ENCODE measurements at places on chromosomes 4 and X.

GRCh38 chr4:86586626-86587380, 7.3 kb upstream of the PTPN13 start:
- DNase-seq: no peak

DNA sequence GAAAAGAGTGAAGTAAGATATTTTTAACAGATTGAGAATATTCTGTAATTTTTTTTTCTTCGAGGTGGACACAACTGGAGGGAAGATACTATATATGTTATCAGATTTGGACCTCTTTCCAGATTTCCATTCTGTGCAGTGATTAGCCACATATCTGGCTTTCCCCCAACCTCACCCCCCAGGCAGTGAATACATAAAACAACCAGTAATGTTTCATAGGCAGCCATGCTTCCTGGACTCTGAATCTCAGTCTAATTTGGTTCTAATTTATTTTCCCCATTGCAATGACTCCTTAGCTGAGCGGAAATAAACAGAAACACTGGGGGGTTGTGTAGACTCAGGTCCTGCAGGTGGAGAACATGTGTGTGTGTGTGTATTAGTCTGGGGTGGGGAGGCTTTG, 226.5 kb downstream of the FBXW7 start:
- no peak for DNase-seq

DNA sequence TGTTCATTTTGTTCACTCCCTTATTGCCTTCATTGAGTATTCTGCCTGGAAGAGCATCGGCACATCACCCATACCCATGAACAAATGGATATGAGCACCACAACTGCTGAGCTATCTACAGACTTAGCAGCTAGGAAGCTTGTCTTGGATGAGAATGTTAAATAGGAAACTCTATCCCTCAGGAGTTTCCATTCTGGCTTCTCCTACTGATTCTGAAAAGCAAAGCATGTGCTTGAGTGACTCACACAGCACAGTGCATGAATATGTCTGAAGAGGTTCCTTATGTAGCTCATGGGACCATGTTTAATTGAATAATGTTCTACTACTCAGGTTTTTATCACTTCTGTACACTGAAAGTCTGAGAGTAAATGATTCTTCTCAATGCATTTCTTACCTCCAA, 57.3 kb upstream of the MXRA5 start:
- no peak for DNase-seq

GRCh38 chr4:82524570-82525152, 37.1 kb downstream of the TMEM150C start:
- DNase-seq: no peak

GRCh38 chrX:13232484-13232883, 87.4 kb downstream of the ATXN3L start:
- no peak for DNase-seq

DNA sequence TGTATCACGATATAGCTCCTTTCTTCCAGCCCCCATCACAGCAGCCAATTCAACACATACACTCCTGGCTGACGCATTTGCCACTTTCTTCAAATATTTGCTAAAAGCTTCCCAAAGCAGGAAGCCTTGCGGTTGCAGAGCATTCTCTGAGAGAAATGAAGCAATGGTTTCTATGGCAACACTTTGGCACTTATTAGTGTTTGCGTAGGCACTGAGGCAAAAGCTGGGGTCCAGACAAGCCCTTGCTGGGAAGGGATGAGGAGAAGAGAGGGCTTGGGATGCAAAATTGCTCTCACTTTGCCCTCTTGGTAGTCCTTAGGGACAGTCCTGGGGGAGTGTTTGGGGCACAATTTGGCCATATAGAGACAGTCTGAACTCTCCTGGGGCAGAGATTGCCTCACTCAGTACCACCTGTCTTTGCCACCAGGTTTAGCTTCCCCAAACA, 55.0 kb upstream of the PAK3 start:
- no peak for DNase-seq

- no peak for DNase-seq
Observed at GRCh38 chr4:101871962-101872676, 81.6 kb downstream of the BANK1 start.

- DNase-seq: no peak
Observed at GRCh38 chr4:116829187-116829586, 256.2 kb downstream of the TRAM1L1 start.

- no peak for DNase-seq
Observed at GRCh38 chr4:158374318-158374717, 147.4 kb upstream of the RXFP1 start.

Measured in activated naive CD4-positive, alpha-beta T cell treated with anti-CD3 and anti-CD28 coated beads, Interleukin-2, amount 50 U/mL, for 16 hours (primary cell).